Glomerular endothelial cell (primary cell): ENCODE measurements at places on chromosomes 4 and X. TPM values are rescaled to one million over a fixed set of nuclear protein-coding genes. Genes with fewer than 3 reads are reported as not detected.

Gene HTR2C
- not detected in 2 replicates for total RNA-seq

DNA sequence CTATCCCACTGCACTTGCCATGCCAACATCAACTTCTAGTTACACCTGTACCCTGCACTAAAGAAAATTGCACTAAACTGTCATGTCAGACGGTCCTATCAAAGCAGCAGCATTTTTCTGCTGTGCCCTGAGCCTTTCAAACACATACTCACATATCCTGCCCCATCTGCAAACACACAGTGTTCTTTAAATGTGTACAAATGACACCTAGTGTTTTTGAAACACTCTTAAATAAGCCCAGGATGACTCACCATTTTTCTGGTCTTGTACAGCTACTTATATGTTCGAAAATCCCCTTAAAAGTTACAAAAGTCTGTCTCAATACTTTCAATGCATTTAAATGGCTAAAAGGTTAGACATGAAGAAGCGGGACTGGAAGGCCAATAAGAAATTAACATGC is 346.7 kb upstream of the PPARGC1A start:
- DNase-seq, result no peak

DNA sequence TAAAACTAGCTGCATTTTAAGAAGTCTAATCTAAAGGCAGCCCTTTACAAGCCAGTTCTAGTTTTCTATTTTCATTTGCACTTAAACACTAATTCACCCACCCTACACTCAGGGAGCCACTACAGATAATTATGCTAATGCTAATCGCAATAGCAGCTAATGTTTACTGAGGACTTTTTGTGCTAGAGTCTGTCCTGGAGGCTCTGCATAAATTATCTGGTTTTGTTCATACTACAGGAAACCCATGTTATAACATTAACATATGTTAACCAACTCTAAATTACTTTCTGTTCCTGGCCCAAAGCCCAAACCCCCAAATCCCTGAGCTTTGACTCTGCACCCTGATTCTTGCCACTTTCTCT is 480 bp upstream of the RADX start:
- DNase-seq, result no peak

GRCh38 chr4:61933527-61933926 is 733.4 kb downstream of the ADGRL3 start:
- no peak for DNase-seq
